ENCODE measurements at places on chromosomes 4 and X.

DNA sequence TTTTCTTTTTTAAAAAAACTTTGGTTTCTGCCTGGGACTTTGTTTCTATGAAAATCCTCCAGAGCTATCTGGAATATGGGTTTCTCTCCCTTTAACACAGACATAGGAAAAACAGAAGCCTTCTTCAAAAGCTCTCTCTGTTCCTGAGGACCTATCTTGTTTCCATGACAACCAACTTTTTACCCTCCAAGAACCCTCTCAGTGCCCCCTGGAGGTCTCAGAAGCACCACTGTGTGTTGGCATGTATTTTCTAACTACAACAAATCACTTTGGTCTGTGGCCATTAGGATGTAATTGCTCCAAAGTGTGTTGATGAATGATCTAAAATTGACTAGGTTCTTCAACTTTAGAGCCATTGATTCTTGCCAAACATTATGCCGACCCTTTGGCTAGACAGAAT is 1331.6 kb downstream of the ADGRL3 start:
- no peak for ATAC-seq

GRCh38 chr4:183430317-183430993 is 14.0 kb upstream of the CDKN2AIP start:
- peak; percentile 72 for ATAC-seq

DNA sequence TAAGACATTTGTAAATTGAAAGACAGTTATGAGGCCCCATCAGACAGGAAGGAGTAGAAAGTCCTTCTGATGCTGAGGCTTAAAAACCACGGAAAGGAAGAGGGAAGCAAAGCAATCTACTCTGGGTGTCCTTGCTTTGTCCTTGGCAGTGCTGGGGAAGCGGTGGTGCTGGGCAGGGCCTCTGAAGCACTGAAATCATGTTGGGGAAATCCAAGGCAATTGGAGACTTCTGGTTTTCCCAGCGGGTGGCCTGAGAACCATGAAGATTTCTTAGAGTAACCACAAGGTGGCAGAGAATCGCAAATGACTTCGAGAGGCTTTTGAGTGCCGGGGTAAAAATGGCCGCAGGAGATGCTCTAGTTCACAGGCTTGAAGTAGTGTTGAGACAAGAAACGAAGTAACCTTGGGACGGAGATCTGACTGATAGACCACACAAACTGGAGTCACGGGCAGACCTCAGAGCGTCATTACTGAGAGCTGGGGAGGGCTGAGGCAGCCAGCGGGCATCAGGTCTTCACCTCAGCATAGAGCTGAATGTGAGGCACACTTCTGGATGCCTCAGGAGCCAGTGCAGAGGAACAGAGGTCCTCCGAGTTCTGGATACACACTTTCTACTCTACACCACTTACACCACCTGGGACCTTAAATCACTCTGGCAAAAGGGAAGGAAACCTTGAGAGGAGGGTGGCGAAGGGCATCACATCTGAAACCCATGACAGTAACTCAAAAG is 130.7 kb upstream of the GPRIN3 start:
- ATAC-seq = peak; percentile 62

GRCh38 chr4:8834681-8835220 is 36.9 kb downstream of the HMX1 start:
- ATAC-seq = no peak

- no peak for ATAC-seq
Measured at GRCh38 chrX:39613482-39613995, 484.2 kb downstream of the BCOR start.
